ENCODE measurements at places on chromosomes 5 and 9. TPM values are rescaled to one million over a fixed set of nuclear protein-coding genes. Genes with fewer than 3 reads are reported as not detected.

SPINK5 gene
- not detected for total RNA-seq

PCDHGA4 gene
- total RNA-seq = not detected

DMRTA1 gene
- total RNA-seq = not detected

MCTP1 gene
- total RNA-seq = not detected

PDE4D gene
- total RNA-seq = 5.2 TPM

MARCOL gene
- total RNA-seq = not detected

DNA sequence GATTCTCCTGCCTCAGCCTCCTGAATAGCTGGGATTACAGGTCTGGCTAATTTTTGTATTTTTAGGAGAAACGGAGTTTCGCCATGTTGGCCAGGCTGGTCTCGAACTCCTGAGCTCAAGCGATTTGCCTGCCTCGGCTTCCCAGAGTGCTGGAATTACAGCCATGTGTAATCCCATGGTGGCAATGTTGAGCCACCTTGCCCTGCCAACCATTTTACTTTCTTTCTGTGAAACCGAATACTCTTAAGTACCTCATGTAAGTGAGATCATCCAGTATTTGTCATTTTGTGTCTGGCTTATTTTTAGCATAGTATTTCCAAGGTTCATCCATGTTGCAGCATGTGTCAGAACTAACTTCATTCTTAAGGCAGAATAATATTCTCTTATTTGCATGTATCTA lies 8.2 kb downstream of the PRRC2B start:
- DNase-seq = no peak

DNA sequence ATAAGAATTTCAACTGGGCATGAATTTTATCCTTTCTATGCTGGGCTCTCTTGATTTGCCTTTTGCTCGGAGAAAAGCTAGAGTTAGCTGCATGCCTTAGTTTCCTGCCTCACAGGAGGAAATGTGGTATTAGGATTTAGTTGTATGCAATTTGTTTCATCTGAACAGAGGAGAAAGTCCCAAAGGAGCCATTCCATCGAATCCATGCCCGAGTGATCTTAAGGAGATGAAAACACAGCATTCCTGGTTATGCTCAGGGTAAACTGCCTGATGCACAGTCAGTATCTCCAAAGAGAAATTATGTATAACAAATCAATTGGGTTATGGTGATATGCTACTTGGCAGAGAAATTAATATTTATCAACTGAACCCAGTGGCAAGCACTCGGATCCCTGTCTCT lies 51.1 kb downstream of the TTC1 start:
- no peak for DNase-seq

GRCh38 chr9:99749641-99750040 lies 72.0 kb upstream of the NR4A3 start:
- no peak for DNase-seq

DNA sequence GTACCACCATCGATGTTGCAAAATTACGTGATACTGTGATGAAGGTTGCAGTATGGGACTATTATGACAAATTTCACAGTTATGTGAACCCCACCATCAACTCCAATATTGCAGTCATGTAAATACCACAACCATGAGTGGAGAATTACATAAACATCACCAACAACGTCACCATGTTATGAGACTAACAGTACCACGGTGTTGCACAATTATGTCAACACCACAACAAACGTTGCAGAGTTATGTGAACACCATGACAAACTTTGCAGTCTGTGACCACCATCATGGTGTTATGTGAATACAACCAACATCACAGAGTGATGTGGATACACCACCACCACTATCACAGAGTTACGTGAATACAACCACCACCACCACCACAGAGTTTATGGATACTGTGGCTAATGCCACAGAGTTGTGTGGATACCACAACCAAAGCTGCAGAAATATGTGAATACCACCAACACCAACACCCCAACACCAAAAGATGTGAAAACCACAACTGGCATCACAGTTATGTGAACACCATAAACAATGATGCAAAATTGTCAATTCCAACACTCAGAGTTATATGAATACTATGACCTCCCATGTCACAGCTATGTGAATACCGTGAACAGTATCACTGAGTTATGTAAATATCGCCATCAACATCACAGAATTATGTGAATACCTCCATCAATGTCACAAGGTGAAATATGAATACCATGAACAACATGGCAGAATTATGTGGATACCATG lies 62.4 kb downstream of the SHC3 start:
- no peak for DNase-seq

DNA sequence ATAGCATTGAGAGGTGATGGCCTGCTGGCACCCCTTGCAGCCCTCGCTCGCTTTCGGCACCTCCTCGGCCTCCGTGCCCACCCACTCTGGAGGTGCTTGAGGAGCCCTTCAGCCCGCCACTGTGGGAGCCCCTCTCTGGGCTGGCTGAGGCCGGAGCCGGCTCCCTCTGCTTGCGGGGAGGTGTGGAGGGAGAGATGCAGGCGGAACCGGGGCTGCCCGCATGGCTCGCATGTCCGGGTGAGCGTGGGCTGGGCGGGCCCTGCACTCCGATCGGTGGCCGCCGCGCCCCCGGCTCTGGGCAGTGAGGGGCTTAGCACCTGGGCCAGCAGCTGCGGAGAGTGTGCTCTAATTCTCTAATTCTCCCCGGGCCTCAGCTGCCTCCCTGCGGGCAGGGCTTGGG lies 101.1 kb downstream of the KIF4B start:
- DNase-seq = no peak

DNA sequence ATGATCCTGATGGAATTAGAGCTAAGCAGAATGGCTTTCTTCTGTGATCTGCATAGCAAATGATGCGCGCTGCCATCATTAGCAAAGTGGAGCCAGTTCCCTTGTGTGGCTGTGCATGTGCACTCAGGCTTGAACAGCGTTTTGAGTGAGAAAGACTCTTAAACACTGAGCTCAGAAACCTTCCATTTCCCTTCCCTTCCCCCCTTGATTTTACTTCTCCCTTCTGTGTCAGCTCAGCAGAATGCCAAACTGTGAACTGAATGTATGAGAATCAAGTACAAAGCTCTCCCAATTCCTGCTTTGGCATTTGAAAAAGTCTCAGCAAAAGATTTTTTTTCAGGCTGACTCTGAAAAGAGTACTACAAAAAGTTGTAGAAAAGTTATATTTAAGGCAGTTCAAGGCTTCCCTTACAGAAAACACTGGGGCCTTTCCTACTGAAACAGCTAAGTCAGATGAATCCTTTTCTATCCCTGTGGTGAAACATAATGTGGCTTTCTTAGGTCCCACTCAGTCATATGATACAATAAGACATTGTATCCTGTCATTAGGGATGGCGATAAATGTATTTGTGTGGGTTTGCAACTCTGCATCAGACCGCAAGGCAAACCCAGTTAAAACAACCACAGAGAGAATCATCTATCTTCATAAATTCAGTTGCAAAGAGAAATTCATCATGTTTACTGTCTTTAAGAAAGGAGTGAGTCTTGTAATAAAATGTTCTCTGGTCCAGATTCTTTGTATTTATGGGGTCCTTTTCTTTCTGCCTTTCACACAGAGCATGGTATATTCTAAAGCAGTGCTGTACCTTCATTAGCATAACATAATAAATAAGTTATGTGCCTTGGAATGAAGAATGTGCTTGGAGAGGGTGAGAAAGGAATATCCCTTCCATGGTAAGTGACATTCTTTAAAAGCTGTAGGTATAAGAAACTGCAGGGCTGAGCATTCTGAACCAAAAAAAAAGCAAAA lies 222.6 kb downstream of the CAAP1 start:
- DNase-seq = no peak

- no peak for DNase-seq
Measured at GRCh38 chr5:95554331-95554646, 488 bp downstream of the SKIC3 start.

DNA sequence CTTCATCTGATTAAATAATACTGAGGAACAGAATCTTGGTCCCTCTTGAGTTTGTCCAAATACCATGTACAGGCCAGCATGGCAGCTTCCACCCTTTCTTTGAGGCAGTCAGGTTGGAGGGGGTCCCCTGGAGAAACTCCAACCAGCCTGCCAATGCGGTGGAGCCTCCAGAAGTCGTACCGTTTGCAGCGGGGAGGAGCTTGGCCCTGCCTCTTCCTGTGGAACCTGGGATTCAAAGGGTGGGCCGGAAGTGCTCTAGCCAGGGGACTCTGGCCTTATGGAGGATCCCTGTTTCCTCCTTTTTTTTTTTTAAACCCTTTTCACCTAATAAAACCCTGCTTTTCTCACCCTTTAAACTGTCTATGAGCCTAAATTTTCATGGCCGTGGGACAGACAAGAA lies 216.3 kb upstream of the ZNF608 start:
- DNase-seq = no peak

All from G401 (cell line).